Stimulated activated CD4-positive, alpha-beta T cell treated with anti-CD3 and anti-CD28 coated beads, Interleukin-1b, Interleukin-23, amount 100 ng/mL, for 24 hours (primary cell): ENCODE measurements at places on chromosomes 1 and 21.

- no peak for DNase-seq
Observed at GRCh38 chr1:230728710-230729392, 14.9 kb upstream of the AGT start.

DNA sequence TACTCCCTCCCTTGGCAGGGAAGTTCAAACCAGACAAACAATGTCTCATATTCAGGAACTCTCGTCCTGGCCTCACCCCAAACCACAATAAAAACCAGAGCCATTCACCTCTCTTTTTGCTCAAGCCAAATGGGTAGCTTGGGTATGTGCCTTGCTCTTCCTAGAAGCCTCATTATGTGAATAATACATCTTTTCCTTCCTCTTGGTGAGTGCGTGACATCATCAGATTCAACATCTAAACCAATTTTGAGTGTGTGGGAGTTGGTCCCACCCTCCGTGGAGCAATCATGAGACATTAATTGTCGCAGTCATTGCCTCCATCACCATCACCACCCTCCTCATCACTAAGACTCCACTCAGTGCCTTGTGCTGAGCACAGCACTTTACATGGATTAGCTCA lies 482.9 kb downstream of the PTPRU start:
- no peak for DNase-seq

DNA sequence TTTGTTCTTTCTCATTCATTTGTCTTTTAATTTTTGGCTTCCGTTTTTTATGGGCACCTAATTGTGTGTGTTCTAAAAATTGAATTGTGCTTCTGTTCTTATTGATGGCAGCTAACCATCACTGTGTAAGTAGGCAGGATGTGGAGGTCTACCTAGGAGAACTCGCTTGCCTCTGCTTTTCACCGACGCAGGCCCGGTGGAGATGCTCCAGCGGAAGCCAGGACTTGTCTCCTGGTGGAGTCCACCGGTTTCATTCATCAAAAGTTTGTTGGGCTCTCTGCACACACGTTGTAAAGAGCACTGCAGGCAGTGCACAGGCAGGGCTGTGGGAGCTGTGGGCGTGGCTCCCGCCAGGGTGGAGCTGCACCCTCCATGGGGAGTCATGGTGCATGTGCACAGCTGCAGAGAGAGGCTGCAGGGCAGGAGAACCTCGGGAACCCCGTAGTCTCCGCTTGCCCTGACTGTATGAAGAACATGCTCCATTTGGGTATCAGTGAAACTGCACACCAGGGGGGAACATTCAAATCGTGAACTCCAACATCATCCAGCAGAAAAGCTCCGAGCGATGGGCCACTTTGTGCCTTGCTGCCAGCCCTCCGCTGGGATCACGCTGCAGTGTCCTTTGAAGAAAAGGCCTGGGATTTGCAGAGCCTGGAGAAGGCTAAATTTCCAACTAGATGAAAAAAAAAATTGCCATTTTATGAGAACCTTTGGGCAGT lies 6.0 kb upstream of the C1orf174 start:
- DNase-seq, result no peak

GRCh38 chr21:29260461-29260860 lies 38.3 kb upstream of the BACH1 start:
- no peak for DNase-seq

GRCh38 chr1:220957233-220957605 lies 78.0 kb downstream of the HLX start:
- DNase-seq, result no peak

DNA sequence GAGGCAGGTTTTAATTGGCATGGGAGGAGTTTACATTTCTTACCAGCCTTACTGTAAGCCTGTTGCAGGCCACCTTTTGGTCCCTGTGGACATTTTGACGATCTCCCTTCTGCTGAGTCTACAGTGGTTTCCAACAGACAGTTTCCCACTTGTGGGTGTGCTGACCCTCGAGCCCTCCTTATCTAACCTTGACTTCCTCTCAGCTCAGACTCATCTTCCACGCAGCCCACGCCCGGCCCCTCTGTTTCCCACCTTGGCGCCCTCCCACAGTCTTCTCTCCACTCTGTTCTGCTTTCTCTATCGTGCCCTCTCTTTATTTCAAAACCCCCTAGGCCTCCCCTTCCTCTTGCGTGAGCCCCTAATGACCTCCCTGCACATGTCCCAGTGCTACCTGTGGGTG lies 6.1 kb upstream of the ARL8A start:
- no peak for DNase-seq

- DNase-seq, result no peak
Observed at GRCh38 chr1:238143038-238143437, 252.3 kb upstream of the ZP4 start.

- no peak for DNase-seq
Observed at GRCh38 chr1:85397490-85398032, 67.4 kb downstream of the DDAH1 start.

DNA sequence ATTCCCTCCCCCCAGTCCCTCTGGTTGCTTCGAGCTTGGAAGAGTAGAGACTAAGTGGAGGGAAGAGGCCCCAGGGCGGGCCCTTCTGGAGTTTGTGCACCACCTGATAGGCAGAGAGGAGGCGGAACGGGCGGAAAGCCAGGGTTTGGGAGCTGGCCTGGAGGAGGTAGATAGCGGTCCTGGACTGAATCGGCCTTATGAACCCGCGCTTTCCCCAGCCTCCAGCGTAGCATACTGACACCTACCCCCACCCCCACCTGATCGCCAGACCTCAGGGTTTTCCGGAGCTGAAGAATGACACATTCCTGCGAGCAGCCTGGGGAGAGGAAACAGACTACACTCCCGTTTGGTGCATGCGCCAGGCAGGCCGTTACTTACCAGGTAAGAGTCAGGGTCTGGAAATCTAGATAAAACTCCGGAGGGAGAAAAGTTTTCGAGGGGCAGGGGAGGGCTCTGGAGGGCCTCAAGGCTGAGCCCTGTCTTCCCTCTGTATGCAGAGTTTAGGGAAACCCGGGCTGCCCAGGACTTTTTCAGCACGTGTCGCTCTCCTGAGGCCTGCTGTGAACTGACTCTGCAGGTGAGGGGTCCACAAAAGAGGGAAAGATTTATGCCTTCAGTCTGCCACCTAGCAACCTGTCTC lies 705 bp downstream of the UROD start:
- no peak for DNase-seq

- no peak for DNase-seq
Observed at GRCh38 chr1:240824238-240824637, 212.3 kb upstream of the GREM2 start.

- no peak for DNase-seq
Observed at GRCh38 chr1:19371226-19372135, 59.4 kb downstream of the SLC66A1 start.

GRCh38 chr1:7611421-7612010 lies 159.6 kb upstream of the VAMP3 start:
- no peak for DNase-seq

DNA sequence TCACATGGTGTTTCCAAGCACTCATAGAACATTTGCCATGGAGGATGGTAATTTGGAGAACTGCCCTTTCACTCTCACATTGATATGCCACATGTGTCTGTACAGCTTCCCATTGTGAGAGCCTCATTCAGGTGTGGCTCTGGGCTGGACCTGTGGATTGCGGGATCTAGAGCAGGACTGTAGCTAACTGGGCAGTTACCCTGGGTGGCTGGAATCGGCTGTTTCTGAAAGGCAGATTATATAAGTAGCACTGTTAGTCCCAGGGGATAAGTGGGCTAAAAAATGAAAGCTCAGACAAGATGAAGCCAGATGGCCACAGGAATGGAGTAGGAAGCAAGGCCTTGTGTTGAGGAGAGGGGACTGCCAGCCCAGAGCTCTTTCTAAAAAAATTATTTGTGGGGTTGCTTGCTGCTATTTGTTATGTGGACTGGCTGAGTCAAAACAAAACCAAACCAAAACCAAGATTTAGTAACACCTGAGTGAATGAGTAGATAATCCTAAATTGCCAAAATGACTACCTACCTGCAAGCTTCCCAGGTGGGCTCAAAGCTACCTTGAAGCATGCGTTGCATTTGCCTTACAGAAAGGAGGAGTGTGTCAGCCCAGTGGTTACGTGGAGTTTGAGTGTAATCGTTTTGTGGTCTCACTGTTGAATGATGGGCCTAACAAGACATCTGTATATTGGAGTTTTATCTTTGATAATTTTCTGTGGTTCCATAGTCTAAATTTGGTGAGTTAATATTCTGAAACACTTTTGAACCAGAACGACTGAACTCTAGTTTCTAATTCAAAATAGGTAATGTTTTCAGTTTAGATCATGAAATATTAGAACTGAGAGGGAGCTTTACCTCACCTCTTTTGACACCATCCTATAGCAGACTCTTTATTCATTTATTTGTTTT lies 58.0 kb downstream of the SDCCAG8 start:
- DNase-seq, result no peak

DNA sequence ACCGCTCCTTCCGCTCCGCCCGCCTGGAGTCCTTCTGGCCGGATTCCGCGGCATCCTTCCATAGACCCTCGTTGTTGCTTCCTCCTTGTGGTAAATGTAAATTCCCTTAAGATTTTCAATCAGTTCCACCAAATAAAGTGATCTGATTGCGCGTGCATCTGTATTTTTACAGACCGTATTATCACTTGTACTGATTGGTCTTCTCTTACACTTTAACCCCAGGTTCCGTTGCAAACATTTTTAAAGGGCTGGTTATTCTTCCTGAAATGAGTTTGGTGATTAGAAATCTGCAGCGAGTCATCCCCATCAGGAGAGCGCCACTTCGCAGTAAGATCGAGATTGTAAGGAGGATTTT lies 483 bp downstream of the YBEY start:
- DNase-seq, result no peak

GRCh38 chr1:16174886-16175598 lies 19.2 kb upstream of the EPHA2 start:
- DNase-seq, result no peak

DNA sequence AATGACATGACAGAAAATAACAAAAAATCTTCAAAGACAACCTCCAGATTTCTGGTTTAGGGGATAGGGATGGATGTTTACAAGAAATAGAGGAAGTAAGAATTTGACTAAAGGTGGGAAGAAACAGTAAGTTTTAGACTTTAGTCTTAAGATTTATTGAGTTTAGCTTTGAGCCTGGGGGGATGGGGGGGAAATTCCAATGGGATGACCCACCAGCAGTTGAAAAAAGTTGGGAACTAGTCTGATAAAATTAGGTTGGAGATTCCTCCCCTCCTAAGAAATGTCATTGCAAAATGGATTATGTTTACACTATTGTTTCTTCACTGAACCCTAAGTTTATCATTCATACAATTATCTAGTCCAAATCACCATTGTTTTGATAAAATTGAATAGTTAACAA lies 28.4 kb downstream of the WDR26 start:
- DNase-seq, result no peak

GRCh38 chr1:199774433-199775089 lies 252.9 kb upstream of the NR5A2 start:
- DNase-seq, result no peak

DNA sequence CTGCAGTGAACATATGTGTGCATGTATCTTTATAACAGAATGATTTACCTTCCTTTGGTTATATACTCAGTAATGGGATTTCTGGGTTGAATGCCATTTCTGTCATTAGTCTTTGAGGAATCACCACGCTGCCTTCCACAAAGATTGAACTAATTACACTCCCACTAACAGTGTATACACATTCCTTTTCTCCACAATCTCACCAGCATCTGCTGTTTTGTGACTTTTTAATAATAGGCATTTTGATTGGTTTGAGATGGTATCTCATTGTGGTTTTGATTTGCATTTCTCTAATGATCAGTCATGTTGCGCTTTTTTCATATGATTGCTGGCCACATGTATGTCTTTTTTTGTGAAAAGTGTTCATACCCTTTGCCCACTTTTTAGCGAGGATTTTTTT lies 680.5 kb downstream of the PTPRC start:
- DNase-seq, result no peak

DNA sequence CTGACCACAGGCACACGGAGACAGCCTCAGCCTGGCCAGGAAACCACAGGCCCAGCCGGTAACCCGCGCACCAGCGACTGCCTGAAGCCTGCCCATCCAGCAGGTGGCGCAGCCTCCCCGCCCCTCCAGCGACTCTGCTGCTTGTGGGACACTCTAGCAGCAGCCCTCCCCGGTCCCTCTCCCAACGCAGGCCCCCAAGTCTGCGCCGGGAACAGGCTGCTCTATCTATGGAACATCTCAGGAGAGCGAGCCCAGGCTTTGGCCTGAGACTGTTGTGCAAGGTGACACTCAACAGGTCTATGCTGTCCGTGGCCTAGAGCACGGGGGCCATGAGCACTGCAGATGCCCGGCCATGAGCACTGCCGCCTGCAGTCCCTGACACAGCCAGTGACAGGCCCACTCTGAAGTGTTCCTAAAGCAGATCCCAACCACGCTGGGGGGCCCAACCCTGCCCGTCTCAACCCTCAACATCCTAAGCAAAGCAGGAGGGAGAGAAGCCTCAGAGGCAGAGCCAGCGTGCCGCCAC lies 28.4 kb downstream of the WDR4 start:
- no peak for DNase-seq

DNA sequence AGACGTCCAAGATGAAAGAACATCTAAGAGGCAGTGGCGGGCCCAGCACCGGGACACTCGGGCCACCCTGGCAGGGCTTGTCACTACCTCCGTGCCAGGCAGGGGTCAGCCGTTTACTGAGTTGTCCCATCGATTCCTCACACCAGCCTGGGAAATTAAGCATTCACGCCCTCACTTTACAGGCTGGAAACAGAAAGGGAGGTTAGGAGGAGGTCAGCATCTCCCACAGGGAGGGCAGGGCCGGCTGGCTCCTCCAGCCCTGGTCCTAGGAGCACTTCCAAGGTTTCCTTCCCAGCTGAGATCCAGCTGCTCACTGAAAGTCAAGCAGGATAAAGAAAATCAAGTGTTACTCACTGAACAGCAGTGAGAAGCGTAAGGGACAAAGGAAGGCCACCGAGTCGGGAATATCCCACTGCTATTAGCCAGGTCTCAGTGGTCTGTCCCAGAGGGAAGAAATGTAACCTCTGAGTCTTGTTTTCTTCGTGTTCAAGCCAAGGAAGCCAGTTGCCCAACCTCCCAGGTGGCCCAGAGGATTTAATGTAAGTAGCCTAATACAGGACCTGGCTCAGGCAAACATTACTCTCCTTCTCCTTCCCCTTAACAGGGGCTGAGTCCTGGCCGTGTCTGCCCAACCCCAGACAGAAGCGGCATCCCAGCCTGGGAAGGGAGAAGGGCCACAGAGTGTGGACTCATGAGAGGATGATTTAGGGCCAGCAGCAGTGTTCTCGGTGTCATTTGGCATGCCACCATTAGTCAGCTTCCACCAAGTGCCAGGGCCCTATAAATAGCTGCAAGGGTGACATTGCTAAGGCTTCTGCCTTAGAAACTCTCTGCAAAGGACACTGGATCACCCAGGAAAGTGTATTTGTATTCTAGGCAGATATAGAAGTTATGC lies 203.1 kb upstream of the GALNT2 start:
- DNase-seq, result no peak

DNA sequence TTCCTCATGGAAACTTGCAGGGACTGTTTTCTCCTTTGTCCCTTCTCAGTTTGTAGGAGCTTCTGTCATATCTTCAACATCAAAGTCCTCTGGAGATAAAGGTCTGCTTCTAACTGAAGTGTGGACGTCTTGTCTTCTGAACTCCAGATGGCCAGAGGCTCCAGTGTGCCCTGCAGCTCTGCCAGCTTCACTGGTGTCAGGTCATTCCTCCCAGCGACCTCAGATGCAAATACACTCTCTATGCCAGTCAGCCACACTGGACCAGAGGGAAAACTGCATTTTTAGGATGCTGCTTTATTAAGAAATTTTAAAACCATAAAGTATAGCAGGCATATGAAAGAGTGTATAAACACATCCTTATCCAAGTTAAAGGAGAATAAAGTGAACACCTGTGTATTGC lies 78.5 kb upstream of the ADAR start:
- DNase-seq, result no peak

GRCh38 chr1:183043872-183044854 lies 20.9 kb downstream of the LAMC1 start:
- no peak for DNase-seq

- peak; percentile 26 for DNase-seq
Observed at GRCh38 chr1:209674957-209675564, at the start of gene G0S2. Gene G0S2 (plus strand): TSS chr1:209675412. CDS start chr1:209675685, 273 bp downstream.
